ENCODE measurements at places on chromosomes 6 and 20.
A peak's percentile ranks its signal among the peaks of the same experiment; 100 is the strongest.

- no peak for DNase-seq
Measured at GRCh38 chr6:30965140-30965601, 18.3 kb upstream of the MUC21 start.

DNA sequence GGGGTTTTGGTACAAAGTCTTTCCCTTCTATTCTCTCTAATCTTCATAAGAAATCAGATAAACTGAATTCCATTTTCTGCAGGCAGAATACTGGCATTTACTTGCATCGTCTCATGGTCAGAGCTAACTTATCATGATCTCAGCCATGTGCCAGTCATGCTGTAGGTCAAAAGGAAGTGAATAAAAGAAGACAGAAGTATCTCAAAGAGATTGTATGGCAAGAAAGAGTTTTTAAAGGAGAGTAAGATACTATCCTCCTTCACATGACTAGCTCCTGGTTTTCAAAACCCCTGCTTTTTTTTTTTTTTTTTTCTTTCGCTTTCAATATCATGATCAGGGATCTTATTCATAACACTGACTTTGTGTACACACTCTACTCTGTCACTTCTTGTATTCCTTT is 398.3 kb downstream of the C6orf118 start:
- no peak for DNase-seq

DNA sequence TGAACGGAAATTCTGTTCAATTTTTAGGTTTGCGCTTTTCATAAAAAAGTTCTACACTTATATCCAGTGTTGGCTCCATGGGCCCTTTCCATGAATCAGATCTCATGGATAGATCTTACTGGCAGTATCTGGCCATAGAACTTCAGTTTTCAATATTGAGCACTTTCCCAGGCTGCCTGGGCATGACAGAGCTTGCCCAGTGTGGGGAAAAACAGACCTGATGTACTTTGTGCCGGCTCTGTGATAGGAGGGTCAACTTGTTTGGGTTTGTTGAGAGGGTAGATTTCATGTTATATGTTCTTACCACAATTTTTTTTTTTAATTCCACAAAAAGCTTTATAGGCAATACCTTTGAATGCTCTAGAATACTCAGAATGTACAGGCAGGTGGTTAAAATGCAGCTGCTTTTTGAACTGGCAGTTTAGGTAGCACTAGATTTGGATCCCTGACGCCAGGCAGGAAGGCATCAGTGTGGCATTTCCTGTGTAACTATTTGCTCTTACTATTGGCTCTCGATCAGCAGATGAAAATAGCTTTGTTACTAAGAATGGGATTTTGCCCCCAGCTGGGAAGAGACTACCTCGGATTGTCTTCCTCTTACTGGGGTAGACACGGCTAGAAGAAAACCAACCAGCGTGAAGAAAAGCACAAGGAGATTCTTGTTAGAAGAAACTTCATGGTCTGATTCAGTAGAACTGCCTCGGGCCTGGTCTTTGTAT is 404.9 kb upstream of the SOX4 start:
- no peak for DNase-seq

- peak; percentile 47 for DNase-seq
Measured at GRCh38 chr6:105994591-105995390, 91.3 kb upstream of the PRDM1 start.

- no peak for DNase-seq
Measured at GRCh38 chr6:101539510-101540245, 146.2 kb downstream of the GRIK2 start.

DNA sequence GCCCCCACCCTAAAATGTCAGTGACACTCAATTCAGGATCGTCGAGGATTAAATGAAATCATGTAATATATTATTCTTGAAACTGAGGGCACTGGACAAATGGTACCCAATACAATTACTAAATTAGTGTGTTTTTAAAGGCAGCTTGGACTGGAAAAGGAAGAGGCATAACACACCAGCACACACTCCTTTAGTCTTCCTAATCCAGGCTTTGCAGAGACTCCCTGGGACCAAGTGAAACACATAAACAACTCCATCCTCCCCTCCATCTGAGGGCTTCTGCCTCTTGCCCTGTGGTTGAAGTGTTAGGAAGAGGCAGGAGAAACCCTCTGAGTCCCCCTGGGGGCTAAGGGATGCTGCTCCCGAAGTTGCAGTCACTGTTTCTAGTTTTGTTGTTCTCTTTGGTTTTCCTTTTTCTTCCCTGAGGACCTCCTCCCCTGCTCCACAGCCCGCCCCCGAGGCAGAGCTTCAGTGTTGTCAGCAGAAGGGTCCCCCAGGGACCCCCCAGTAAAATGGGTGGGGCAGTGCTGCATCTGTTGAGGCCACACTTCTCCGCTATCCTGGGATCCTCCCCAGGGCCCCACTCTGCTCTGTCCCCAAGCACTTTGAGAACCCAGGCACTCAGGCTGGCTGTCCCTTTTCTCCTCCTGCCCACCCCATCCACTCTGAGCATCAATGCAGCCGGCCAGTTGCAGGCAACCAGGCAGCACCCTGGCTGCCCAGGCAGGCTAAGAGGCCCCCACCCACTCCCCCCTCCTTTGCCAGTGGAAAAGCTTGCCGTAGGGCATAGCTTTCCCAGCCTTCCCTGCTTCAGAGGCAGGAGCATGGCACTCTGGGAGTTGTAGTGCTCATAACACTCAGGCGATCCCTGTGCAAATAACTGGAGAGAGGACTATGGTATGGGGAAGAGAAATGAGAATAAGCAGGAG is 5.9 kb downstream of the TMEM63B start:
- DNase-seq = peak; percentile 30

DNA sequence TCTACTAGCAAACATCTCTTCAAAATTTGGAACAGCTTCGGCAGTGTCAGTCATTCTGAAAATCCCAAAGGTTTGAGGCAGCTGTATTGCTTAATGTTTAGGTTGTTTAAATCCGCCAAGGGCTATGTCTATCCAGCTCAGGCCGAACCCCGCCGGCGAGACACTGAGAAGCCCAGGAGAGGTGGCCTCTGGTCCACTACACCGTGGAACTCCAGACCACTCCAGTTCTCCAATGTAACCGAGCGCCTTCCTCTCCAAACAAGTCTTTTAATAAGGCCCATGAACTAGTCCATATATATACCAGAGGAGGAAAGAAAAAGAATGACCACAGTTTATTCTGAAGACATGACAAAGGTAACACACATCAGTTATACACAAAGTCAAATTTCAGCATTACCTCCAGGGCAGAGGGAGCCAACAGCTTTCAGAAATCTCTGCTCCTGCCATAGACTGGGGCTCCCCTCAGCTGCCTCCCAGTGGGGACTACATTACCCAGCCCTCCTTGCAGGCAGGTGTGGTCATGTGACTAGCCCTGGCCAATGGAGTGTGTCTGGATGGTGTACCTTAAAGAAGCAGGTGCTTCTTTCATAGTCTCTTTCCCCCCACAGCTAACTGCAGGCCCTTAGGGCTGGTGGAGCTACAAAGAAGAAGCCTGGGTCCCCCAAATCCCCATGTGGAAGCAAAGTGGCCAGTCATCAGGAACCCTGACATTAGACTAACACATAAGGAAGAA is at the start of gene RAMACL:
Gene RAMACL (minus strand): TSS at position 255 of the 733 bp plus-strand sequence. CDS start 201 bp downstream, at position 54.
- DNase-seq = peak; percentile 7

DNA sequence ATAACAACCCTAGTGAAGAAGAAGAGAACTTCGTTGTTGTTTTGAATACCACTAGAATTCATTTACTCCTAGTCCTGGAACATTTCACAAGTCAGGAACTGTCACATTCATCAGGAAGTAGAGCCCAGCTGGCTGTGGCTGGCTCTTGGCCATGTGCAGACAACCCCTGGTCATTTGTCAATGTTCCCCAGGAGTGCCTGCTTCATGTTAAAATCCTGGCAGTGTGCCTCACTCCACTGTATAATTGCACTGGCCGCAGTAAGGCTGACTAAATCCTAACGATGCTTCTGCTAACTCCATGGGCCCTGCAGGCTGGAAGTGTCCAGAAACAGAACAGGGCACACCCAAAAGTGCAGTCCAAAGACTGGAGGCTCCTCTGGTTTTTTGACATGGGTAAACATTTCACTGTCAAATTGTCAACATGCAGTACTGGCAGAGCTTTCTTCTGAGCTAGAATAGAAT is 41.5 kb upstream of the ADGRF1 start:
- DNase-seq = no peak

DNA sequence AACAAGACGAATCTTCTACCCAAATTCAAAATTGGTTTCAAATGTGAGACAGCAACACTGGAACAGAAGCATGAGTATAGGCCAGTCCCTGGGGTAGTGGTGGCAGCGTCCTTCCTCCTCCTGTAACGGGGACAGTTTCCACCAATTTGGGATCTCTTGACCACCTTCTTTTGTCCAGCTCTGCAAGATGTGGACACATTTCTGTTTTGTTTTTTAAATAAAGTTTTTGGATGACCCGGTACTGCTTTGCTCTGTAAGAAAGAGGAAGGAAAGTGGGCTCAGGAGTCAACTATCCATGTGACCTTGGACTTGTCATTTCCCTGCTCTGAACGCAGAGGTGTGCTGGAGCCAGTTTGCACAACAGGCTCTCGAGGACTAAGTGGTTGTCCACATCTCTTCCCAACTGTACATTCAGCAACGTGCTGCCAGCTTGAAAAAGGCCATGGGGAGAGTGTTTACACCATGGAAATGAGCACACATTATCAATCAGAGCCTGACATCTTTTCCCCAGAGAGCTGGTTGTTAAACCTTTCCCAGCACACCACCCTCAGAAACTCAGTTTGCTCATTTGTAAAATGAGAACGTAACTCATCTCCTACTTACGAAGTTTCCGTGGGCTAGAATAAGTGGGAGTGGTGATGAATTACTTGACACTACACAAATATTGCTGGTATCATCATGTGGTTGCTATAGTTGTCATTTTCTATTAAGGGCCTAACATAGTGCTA is 66.5 kb downstream of the ADTRP start:
- DNase-seq = no peak

GRCh38 chr6:21613809-21614208 is 20.3 kb downstream of the SOX4 start:
- no peak for DNase-seq

GRCh38 chr6:24974182-24975171 is 38.7 kb upstream of the RIPOR2 start:
- peak; percentile 10 for DNase-seq

DNA sequence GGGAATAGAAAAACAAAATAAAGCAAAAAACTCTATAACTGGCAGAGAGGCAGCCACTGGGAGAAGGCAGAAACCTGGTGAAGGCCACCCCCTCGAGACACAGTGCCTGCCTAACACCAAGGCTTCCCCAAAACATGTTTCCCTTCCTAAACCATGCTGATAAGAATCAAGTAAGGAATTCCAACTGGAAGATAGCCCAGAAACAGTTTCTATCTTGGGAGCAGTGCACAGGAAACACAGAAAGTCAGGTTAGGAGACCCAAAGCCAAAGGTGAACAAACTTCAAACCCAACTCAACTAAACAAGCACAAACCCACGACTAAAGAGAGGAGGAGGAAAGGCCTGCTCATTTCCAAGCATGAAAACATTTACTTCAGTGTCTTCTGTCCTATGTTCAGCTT is 433.7 kb upstream of the RGS17 start:
- DNase-seq = no peak

DNA sequence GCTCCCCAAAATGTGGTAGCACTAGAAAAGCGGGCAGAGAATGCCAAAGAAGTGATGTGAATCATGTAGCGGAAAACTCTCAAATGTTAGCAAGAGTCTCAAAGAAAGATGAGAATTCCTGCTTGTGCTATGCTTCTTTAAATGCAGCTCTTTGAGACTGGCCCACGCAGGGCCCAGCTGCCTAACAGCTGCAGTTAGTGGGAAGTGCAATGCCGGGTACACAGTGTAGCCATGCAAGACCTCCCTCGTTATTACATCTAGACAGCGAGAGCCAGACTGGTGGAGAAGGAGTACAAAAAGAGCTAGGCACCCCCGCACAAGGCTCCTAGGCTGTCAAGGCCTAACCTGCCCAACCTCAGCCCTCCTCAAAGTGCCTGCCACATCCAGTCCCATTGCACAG is 201.7 kb upstream of the PRDM1 start:
- no peak for DNase-seq

DNA sequence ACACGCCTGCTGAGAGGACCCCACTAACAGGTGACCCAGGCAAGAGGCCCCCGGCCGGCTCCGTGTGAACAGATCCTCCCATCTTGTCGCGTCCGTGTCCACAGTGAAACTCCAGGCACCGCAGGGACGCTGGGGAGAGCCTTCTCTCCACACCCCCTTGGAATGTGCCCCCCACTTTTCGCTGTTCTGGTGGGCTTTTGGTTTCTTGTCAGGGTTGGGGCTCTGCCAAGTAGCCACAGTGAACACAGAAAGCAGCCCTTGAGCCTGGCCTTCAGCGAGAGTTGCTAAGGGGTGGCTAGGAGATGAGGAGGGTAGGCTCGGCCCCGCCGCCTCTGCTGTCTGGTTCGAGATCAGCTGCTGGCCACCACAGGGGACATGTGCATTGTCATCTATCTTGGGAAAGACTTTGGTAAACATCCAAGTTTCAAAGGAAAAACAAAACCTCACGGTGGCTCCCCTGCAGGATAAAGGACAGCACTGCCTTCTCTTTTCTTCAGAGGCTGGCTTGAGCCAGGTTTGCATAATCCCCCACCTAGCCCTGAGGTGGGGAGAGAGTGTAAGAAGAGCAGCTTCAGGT is 22.7 kb downstream of the SYNDIG1 start:
- no peak for DNase-seq

DNA sequence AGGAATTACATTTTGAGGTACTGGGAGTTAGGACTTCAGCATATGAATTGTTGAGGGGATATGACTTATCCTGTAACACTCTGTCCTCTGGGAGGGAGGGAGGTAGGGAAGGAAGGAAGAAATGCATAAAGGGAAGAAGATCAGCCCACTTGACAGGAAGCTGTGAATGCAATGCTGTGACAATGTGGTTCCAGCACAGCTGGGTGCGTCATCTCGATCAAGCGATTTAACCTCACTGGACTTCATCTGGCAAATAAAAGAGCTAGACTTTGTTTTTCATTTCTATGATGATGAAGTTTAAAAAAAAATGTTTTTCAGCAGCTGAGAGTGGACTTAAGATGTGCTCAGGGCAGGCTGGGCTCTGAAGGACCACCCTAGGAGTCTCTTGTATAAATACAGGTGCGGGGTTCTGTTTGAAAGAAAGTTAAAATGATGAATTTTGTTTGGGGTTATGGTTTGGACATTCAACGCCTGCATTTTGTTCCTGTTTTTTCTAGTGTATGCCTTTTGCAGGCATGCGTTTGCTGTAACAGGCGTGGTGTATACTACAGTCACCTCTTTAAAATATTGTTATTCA is 178.1 kb downstream of the RIMS1 start:
- DNase-seq = no peak

GRCh38 chr6:45738057-45738455 is 277.6 kb downstream of the CLIC5 start:
- no peak for DNase-seq

- no peak for DNase-seq
Measured at GRCh38 chr6:119163006-119163405, 84.5 kb upstream of the FAM184A start.

Data from Kasumi-1 (cell line).